ENCODE measurements at places on chromosomes 13 and 19.
A peak's percentile ranks its signal among the peaks of the same experiment; 100 is the strongest.

- no peak for DNase-seq
Observed at GRCh38 chr13:110953833-110954532, 39.1 kb upstream of the ANKRD10 start.

GRCh38 chr13:48094404-48094780, 512 bp downstream of the MED4 start:
- peak; percentile 2 for DNase-seq

GRCh38 chr13:80802946-80803345, 462.0 kb upstream of the SPRY2 start:
- no peak for DNase-seq

DNA sequence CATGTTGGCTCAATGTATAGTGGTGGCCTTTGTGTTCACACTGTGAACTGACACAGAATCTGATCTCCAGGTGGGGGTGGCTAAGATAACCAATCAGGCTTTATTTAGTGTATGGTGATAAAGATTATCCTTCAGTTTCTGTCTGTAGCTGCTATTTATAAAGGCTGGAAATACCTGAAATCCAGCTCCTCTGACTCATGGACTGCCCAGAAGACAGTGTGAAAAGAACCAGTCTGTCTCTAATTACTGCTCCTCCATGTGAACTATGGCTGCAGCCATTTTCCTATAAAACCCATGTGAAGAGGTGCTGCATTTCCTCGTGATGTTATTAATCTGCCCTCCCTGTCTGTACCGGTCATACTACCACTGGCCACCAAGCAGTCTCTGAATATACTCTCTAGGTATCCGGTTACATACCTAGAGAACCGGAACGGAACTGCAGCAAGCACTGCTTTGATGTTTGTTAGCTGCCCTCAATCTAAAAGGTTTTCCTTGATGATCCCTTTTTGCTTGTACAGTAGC, 238.0 kb downstream of the LHFPL6 start:
- no peak for DNase-seq

- DNase-seq = no peak
Observed at GRCh38 chr19:1223018-1223855, 14.6 kb downstream of the CBARP start.

DNA sequence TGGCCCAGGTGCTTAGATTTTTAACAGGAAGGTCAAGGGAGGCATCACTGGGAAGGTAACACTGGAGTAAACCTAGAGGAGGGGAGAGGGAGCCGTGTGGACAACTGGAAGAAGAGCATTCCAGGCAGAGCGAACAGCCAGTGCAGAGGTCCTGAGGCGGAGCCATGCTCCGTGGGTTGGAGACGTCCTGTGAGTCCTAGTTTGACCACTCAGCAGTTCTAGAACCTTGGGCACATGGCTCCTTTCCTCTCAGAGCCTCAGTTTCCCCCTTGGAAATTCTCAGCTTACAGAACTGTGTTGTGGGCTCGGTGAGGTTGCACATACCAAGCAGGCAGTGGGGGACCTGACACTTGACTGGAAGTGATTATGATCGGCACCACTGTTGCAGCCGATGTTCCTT, 130.9 kb downstream of the DPF1 start:
- no peak for DNase-seq

DNA sequence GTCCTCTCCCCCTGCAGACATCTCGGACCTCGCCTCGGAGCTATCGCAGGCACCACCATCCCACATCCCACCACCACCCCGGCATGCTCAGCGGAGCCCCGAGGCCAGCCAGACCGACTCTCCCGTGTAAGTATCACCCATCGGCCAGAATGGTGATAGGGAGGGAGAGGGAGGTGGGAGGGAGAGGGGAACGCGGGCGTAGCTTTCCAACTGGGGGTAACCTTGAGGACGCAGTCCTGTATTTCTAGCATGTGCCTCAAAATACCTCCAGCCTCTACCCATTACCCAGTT, 26.1 kb downstream of the TJP3 start:
- DNase-seq = no peak

DNA sequence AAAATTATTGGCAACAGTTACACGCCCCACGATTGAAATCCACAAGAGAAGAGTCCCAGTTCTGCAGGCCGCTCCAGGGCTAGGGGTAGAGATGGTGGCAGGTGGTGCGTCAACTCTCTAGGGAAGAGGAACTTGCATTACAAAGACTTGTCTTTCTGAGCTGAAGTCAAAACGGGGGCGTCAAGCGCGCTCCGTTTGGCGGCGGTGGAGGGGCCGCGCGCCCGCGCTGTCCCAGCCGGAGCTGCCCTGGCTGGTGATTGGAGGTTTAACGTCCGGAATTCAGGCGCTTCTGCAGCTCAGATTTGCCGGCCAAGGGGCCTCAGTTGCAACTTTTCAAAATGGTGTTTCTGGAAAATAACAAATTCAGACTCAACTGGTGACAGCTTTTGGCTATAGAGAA, 38.9 kb downstream of the SOX1 start:
- no peak for DNase-seq

DNA sequence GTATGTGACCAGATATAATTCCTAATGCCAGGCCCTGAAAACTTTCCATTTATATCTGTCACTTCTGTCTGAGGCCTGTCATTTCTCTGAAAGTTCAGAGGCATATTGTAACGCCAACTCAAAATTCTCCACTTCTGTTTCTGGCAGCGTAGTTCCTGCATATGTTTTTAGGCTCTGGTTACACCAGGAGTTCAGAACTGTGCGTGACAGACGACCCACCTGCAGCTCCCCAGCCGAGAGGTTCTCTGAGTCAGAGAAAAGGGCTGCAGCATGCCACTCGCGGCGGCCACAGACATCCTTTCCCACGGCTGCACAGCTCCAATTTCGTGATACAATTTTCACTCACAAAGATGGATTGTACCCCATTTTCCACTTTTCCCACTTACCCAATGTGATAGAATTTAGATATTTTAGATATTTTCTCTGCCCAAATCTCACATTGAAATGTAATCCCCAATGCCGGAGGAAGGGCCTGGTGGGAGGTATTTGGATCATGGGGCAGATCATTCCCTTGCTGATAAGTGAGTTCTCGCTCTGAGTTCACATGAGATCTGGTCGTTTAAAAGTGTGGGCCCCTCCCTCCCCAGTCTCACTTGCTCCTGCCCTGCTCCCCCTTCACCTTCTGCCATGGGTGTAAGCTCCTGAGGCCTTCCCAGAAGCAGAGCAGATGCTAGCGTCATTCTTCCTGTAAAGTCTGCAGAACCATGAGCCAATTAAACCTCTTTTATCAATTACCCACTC, 308.1 kb downstream of the LIG4 start:
- DNase-seq = no peak

- no peak for DNase-seq
Observed at GRCh38 chr13:50133358-50133953, 118.2 kb downstream of the KCNRG start.

GRCh38 chr13:31174018-31174417, 12.3 kb upstream of the HSPH1 start:
- DNase-seq = no peak

DNA sequence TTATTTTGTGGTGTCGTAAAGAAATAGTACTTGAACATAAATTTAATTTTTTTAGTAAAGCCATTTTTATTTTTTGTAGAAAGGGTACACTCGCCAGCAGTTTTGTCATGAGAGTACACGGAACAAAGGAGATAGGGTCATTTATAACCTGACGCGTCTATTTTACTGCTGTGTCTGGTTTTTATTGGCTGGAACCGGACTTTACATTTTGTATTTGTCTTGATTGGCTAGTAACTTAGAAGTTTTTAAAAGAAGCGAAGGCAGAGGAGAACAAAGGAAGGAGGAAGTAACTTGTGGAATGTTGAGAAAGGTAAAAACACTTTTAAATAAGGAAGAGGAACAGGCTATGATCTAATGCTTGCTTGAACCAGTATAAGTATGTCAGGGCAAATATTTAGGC, 43.5 kb downstream of the TRPM4 start:
- DNase-seq = no peak

DNA sequence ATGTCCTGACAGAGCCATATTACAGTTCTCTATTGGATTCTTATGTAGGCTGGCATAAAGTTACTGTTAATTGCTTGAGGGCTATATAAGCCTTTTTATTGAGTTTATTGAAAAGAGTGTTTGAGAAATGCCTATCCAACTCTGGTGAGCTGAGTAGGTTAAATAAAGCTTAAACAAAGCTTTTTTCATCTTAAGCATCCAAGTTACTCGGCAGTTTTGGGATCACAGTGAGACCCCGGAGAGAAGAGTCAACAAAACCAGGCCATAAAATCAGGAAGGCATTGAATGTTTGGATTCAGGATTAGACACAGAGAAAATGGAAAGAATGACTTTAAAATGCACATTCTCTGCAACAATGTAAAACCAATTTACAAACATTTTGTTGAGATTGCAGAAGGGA, 588.5 kb downstream of the DACH1 start:
- no peak for DNase-seq

GRCh38 chr19:56111601-56112312, 9.3 kb downstream of the ZNF787 start:
- DNase-seq = no peak

- no peak for DNase-seq
Observed at GRCh38 chr19:23060016-23060415, 56.8 kb upstream of the ZNF730 start.

Data from T-helper 1 cell (primary cell).